Neural crest cell (in vitro differentiated cells): ENCODE measurements at places on chromosomes 16 and 17.

DNA sequence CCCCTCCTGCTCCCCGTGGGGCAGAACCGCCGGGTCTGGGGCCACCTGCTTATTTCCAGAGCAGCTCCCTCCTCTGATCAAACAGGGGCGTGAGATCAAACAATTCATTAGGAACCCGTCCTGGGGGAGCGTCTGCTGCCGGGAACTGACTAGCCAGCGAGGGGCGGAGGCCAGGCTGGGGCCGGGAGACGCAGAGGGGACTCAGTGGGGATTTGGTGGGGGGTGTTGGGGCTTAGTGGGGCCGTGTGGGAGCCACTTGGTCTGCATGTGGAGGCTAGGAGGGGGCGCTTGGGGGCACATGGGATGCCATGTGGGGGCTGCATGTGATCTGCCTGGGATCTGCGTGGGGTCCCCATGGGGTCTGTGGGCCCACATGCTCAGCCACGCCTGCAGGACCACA is 20.5 kb upstream of the CACNA1H start:
- DNase-seq, result no peak

DNA sequence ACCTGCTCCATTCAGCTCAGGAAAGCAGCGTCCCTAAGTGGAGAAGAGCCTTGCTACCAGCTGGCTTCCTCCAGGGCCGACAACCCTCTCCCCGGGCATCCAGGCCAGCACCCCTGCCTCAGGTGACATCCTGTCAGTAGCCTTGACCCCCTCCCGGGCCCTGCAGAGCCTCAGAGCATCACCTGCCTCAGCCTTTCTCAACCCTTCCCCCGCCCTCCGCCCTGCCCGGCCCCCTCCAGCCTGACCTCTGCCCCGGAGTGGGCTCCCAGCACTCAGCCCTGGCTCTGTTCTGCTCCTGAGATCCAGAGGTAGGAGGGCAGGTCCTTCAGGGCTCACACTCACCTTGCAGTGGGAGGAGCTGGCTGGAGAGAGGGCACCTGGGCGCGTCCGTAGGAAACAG is 73.8 kb upstream of the METRNL start:
- DNase-seq, result no peak

DNA sequence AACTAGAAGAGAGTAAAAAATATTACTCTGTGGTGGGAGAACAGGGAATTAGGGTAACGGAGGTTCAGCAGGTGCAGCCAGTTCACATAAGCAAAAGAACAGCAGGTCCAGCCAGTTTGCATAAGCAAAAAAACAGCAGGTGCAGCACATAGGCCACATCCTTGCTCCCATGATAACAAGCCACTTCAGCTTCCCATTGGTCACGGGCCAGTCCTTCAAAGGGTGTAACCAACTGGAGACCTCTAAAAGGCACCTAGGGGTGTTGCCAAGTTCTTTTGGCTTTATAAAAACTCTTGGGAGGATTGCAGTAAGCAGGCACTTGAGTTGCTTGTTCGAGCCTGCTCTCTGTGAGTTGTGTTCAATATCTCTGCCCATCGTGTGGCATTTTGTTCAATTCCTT is 488.1 kb downstream of the XYLT1 start:
- no peak for DNase-seq

DNA sequence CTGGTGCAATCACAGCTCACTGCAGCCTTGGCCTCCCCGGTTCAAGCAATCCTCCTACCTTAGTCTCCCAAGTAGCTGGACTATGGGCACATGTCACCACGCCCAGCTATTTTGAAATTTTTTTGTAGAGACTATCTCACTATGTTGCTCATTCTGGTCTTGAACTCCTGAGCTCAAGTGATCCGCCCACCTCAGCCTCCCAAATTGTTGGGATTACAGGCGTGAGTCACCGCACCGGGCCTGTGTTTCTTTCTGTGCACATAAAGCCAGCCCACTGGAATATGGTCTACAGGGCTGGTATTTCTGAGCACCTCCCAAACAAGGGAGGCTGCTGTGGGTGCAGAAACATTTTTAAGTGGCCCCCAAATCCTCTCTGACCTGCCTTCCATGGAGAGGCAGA is 8.4 kb downstream of the TMEM95 start:
- DNase-seq, result no peak

DNA sequence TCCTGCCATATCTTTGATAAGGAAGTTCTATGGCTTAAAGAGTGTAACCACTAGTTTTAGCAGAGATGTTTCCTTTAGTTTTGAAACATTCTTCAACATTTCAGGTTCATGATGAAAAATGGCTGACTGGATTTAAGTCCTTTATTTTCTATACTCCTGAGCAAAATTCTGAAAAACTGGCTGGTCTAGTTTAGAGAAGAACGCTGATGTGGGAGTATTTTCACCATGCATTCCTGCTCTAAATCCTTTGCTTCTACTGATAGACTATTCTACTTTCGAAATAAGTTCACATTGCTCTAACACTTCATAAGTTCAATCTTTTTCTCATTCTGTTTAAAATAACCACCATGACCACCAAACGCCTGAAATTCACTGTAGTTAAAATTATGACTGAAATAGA is 281.9 kb downstream of the FTO start:
- no peak for DNase-seq

DNA sequence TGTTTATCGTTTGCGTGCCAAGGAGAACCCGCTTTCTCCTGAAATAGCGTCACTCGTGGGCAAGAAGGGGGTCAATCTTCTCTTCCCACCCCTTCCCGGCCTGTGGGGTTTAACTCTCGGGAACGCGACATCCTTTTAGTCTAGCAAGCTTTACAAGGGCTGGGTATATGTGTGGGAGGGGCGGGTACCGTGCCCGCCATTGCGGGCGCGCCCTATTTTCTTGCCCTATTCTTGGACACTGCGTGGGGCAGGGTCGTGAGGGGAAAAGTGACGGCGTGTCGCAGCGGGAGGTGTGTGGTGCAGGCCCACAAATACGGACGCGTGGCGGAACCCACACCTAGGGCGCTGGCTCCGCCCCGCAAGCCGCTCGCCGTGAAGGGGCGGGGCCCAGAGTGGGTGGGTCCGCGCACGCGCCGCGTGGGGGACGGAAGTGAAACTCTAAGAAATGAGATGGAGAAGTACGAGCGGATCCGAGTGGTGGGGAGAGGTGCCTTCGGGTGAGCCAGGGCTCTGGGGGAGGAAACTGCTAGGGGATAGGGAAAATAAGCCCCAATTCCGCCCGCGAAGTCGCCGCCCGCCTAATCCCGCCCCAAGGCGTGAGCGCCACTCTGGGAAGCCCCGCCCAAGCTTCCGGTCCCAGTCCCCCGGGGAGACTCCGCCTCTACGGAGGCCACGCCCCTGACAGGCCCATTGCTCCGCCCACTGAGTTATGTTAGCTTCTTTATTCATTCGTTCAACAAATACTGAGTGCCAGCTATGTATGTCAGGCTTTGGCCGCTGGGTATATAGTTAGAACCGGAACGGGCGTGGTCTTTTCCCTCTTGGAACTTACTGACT is at the start of gene NEK8:
Gene NEK8, plus strand, starts transcription at position 425 of the 837 bp plus-strand sequence. Its CDS starts 26 bp downstream, at position 451.
- peak; percentile 98 for DNase-seq

DNA sequence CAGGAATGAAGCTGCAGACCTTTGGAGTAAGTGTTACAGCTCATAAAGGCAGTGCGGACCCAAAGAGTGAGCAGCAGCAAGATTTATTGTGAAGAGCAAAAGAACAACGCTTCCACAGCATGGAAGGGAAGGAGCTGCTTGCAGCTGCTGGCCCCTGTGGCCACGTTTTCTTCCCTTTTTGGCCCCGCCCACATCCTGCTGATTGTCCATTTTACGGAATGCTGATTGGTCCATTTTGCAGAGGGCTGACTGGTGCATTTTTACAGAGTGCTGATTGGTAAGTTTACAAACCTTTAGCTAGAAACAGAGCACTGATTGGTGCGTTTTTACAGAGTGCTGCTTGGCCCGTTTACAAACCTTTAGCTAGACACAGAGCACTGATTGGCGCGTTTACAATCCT is 841.5 kb downstream of the CDH11 start:
- no peak for DNase-seq

GRCh38 chr16:24626256-24626655 is 86.9 kb downstream of the RBBP6 start:
- no peak for DNase-seq
